ENCODE measurements at places on chromosomes 4 and X.

- no peak for DNase-seq
Observed at GRCh38 chrX:42695800-42696358, 82.1 kb downstream of the PPP1R2C start.

GRCh38 chr4:187184508-187184907 is 460.9 kb upstream of the FAT1 start:
- no peak for DNase-seq

GRCh38 chr4:139934708-139935195 is 219.2 kb downstream of the MAML3 start:
- DNase-seq, result no peak

DNA sequence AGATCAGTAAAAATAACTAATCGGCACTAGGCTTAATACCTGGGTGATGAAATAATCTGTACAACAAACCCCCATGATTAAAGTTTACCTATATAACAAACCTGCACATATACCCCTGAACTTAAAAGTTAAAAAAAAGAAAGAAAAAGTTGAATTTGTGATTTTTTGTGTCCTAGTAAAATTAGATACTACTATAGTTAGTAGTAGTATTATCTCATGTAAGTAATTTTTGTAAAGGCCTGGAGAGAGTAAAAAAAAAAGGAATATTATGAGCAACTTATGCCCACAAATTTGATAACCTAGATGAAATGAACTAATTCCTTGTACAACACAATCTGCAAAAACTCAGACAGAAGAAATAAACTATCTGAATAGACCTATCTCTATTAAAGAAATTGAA is 25.7 kb upstream of the SLC16A2 start:
- DNase-seq, result no peak

Data from HAP-1 (cell line).